ENCODE measurements at places on chromosomes 13 and 19.
A peak's percentile ranks its signal among the peaks of the same experiment; 100 is the strongest.

DNA sequence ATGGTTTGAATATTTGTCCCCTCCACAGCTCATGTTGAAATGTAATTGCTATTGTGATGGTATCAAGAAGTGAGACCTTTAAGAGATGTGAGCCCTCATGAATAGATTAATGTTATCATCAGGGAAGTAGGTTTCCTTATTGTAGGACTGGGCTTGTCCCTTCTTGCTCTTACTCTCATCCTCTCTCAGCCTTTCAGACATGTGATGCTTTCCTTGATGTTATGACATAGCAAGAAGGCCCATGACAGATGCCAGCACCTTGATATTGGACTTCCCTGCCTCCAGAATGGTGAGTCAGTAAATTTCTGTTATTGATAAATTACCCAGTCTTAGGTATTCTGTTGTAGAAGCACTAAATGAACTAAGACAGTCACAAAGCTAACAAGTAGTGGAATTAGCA, 5.7 kb upstream of the ZMYM2 start:
- no peak for DNase-seq

- peak; percentile 82 for DNase-seq
Observed at GRCh38 chr19:46748325-46749109, 2.3 kb upstream of the STRN4 start.

- no peak for DNase-seq
Observed at GRCh38 chr13:44765001-44765471, 188.9 kb upstream of the TSC22D1 start.

DNA sequence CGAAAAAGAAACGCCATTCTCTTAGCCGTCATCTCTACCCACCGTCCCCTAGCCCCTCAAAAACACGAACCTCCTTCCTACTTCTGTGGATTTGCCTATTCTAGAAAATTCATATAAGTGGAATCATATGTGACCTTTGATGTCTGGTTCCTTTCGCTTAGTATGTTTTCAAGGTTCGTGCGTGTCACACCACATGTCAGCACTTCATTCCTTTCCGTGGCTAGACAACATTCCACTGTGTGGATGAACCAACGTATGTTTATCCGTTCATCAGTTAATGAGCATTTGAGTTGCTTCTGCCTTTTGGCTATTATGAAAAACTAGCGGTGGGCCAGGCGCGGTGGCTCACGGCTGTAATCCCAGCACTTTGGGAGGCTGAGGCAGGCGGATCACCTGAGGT, 14.0 kb upstream of the PPP1R12C start:
- DNase-seq: no peak

DNA sequence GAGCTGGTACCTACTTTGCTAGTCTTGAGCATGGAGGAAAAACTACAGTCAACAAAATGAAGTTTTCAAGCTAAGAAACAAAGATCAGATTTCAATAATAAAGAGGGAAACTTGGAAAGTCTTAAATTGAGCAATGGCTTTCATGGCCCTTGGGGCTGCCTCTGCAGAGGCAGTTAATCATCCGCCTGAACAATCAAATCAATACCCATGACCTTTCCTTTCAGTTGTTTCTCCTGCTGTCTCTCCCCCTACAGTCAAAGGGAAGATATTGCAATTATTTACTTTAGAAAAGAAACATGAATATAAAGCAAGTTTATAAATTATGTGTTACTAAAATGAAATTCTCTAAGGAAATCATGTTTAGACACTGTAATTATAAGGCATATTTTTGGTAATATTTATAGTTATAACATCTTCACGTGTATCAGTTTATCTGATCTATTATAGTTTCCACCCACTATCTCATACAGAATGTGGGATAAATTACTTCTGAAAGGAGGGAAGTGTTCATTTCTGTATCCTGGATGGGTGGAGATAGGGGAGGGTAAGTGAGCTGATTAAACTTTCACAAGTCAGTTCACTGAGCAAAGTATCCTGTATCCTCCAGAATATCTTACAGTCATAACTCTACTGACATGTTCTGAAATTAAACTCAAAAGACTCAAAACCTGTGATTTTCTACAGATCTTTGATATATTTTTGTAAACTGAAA, 72.4 kb upstream of the TSC22D1 start:
- DNase-seq: peak; percentile 15

DNA sequence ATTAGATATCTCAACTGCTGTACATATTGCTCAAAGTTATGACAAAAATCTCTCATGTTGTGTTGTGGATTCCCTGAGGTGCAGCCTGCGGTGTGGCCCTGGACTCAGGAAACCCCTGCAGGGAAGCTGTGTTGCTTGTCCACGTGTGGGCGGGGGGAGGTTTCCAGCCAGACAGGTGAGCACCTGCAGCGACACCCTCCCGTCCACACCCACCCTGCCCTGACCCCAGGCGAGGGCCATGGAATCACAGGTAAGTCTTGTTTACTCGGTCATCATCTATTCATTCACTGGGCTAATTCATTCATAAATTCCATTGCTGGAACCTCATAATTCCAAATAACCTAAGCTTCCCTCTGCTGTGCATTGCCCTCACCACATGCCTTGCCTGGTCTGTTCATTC, 14.1 kb downstream of the PLPP2 start:
- DNase-seq: no peak

DNA sequence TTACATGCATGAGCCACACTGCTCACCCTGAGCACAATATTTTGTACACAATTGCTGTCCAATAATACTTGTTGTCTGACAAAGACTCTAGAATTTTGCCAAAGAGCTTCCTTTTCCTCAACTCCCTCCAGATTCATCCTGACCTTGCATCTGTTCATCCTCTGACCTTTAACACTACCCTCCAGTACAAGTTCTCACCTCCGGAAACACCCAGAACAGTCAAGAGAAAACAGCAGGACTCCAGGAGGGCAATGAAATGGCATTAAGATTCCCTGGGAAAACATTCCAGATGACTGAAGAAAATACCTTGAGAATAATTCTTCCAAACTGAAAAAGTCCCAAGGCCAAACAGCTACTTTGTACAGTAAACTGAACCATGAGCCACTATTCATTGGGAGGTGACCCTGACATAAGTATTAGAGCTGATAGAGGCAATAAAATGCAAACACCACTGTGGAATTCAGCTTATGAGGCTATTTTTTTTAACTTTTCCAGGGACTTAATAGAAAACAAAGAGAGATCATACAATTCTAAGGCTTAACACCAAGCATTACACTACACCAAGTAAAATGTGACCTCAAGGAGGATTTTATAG, 15.7 kb upstream of the COG3 start:
- DNase-seq: no peak

DNA sequence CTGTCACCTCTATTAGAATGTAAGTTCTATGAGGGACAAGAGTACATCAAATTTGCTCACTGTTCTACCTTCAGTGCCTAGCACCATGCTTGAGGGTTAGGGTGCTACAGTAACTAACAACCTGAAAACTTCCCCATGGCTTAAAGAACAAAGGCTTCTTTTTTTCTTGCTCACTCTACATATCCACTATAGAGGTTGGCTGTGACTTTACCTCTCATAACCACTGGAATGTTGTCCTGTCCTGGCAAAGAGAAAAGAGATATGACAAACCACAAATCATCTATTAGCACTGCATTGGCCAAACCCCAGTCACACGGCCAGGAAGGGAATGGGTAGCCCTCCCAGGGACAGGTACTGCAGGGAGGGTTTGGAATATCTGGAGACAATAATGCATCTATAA, 23.2 kb upstream of the ACOD1 start:
- DNase-seq: no peak

GRCh38 chr19:17389288-17389687, 4.7 kb downstream of the CCDC194 start:
- no peak for DNase-seq

DNA sequence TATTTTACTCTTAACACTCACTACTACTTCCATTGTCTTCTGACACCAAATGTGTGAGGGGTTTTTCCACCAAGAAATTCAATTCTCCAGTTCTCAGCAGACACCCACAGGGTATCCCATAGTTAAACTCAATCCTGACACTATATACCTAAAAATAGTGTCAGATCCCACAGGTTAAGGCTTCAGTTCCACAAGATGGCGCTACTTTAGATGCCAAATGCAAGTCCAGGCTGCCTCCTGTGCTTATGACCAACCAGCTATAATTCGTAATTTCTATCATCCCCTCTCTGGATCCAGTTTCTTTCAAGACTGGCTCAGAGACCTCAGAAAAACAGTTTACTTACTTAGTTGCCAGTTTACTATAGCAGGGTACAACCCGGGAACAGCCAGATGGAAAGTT, 1146.2 kb upstream of the SPRY2 start:
- peak; percentile 27 for DNase-seq

- no peak for DNase-seq
Observed at GRCh38 chr19:1748115-1748872, 5.0 kb upstream of the ONECUT3 start.

GRCh38 chr13:72186730-72187422, 319.9 kb upstream of the DACH1 start:
- DNase-seq: no peak

GRCh38 chr19:14577885-14578427, 4.9 kb upstream of the CLEC17A start:
- DNase-seq: no peak

GRCh38 chr19:16135430-16136127, 7.9 kb upstream of the HSH2D start:
- no peak for DNase-seq

DNA sequence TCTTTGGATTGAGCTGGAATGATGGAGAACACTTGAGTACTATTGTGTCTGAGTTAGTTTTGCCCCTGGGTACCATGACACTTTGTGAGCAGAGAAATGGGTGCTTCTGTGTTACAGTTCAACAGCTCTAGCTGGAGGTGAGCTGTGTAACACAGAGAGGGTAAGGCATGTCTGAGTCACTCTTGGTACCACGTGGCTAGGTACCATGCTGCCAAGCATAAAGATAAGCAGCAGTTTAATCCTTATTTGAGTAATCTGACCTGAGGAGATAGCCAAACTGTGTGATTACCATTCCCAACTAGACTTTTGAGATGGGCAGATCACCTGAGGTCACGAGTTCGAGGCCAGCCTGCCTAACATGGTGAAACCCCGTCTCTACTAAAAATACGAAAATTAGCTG, 122.0 kb downstream of the OLFM4 start:
- no peak for DNase-seq

GRCh38 chr13:76223999-76224398, 587.9 kb downstream of the LMO7 start:
- DNase-seq: no peak

DNA sequence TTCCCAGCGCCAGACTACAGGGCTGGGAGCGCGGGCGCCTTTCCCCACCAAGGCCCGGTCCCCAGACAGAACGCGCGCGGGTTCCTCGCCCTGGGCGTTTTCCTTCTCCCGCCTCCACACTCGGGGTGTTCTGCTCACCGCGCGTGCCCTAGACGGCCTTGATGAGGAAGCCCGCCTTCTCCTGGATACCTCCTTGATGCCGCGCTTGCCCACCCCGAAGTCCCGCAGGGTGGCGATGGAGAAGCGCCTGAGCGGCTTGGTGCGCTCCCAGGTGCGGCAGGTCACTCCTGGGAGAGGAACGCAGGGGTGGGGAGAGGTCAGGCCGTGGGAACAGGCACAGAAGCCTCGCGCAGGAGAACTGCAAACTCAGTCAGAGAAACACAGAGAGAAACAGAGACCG, 34.8 kb downstream of the CYP2B6 start:
- no peak for DNase-seq

- DNase-seq: peak; percentile 81
Observed at GRCh38 chr19:23762884-23763711, 4.4 kb upstream of the ZNF681 start.

- DNase-seq: no peak
Observed at GRCh38 chr19:3580156-3580934, 4.9 kb upstream of the GIPC3 start.

GRCh38 chr19:16928351-16928750, 39.6 kb downstream of the F2RL3 start:
- DNase-seq: no peak

DNA sequence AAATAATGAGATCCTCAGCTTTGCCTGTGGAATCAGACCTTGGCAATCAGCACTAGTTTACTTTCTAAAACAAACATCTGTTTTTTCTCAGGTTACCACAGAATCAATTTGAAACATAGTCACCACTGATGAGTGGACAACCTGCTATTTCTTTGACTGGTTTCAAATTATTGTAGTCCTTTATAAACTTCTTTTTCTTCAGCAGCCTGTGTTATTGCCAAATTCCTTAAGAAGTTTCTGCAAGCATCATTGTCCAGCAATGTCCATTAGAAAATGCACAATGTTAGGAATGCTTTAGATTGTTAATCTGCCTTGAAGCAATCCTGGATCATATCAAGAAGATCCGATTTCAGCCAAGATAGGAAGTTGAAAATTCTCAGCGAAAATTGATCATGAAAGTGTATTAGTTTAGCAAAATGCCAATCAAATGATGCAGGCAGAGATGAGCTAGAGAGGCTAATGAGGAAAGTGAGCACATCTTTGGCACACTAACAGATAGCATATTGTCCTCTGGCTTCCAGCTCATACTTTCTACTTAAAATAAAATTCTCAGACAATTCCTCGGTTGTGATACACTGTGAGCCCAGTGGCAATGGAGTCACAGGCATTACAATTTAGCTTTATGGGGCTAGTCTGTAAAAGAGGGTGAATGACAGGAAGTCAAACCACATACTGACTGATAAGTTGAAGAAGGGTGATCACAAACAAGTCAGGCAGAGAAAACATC, 270.6 kb downstream of the SLITRK6 start:
- no peak for DNase-seq

GRCh38 chr19:50590191-50590590, 22.0 kb upstream of the LRRC4B start:
- DNase-seq: no peak

GRCh38 chr13:71596116-71596515, 270.9 kb downstream of the DACH1 start:
- no peak for DNase-seq

- no peak for DNase-seq
Observed at GRCh38 chr13:62057286-62057685, 641.6 kb upstream of the PCDH20 start.

DNA sequence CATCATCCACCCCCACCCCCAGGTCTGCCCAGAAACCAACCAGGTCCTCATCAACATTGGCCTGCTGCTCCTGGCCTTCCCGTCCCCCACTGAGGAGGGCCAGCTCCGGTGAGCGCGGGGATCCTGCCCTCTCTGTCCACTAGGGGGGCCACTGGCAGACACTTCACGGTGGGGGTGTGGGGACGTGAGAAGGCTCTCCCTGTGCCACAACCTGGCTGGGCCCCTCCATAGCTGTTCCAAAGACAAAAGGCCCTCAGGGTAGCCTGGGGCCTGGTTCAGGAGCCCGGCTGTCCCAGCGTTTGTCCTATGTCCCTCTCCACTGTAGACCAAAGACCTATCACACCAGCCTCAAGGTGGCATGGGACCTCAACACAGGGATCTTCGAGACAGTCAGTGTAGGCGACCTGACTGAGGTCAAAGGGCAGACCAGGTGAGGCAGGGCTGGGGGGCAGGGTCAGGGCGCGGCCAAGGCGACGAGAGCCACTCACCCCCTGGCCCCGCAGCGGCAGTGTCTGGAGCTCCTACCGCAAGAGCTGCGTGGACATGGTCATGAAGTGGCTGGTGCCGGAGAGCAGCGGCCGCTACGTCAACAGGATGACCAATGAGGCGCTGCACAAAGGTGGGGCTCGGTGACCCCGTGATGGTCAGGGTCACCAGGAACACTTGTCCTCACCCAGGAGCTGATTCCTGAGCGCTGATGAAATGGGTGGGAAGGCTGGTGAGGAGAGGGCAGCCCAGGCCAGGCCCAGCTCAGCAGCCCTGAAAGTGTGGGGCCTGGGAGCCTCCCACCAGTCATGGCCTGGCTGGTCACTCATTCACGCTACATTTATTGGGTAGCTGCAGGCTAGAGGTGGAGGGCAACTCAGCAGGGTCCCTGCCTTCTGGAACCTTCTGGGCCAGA, 7.9 kb downstream of the DCAF15 start:
- DNase-seq: no peak

- DNase-seq: no peak
Observed at GRCh38 chr13:99911965-99912566, 59.5 kb downstream of the ZIC5 start.

All from common myeloid progenitor, CD34-positive (primary cell).